ENCODE measurements at places on chromosomes 3 and 15.

DNA sequence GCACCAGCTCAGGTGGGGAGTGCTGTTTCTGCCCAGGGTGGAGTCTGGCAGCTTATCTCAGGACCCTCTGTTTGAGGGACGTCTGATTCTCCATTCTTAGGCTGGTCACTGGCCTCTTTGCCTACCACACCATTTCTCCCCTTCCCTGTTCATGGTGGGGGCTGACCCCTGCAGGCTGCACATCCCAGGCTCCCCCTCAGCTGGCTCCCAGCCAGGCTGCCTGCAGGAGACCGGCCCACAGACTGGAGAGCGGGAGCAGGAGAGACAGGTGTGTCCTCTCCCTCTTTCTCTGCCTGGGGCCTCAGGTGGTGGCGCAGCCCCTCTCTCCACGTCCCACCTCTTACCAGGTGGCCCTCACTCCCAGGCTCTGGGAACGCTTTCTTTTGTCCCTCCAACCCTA is 60.8 kb downstream of the RAB11A start:
- DNase-seq: no peak

DNA sequence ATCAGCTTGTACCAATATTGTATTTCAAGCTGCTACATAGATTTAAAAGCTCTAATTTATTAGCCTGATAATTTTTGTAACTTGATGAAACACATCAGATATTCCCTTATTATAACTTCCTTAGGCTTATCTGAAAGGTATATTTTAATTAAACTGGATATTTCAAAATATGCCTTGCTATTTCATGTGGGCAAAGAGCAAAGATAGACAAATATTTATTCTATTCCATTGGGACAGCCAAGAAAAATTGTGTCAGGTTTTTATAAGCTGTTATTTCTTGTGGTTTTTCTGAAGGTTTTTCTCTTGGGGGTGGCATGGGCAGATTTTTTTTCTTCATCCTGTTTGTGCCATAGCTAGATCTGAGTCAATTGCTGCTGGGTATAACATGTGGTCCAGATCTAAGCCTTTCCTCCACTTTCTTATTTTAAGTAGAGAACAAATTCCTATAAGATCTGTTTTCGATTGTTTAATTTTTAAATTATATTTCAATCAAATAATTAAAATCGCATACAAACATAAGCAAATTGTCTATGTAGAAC is 249.5 kb downstream of the NAALADL2 start:
- no peak for DNase-seq

DNA sequence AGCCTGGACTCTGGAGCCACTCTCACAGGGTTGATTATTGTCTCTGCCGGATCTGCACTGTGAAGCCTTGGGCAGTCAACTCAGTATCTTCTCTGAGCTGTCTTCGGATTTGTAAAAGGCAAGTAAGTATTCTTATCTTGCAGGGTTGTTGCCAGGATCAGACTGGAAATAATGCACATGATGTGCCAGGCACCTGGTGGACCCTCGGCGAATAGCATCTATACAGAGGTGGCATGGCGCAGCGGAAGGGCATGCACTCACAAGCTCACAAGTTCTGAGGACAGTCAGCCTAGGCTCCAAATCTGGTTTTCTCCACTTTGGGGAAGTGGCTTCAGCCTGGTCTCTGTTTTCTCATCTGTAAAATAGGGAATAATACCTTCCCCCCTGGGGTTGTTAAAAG is 113.9 kb downstream of the SRGAP3 start:
- no peak for DNase-seq

DNA sequence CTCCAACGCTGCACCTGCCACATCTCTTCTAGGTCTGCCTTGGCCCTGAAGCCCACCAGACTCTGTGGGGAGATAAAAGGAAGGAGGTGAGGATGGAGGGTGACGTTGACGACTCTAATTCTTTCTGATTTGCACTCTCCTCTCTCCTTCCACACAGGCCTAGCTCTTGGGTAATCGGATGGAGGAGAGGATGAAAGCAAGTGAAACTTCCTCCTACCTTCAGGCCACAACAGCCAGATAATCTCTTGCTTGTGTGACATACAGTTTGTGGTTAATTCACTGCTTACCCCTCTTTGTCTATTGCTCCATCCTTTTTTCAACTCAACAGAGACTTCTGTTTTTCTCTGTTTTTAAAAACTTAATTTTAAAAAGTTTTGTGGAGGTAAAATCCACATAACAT is 208.1 kb downstream of the SV2B start:
- peak; percentile 52 for DNase-seq

GRCh38 chr15:96049323-96049722 is 281.2 kb upstream of the NR2F2 start:
- DNase-seq: no peak

DNA sequence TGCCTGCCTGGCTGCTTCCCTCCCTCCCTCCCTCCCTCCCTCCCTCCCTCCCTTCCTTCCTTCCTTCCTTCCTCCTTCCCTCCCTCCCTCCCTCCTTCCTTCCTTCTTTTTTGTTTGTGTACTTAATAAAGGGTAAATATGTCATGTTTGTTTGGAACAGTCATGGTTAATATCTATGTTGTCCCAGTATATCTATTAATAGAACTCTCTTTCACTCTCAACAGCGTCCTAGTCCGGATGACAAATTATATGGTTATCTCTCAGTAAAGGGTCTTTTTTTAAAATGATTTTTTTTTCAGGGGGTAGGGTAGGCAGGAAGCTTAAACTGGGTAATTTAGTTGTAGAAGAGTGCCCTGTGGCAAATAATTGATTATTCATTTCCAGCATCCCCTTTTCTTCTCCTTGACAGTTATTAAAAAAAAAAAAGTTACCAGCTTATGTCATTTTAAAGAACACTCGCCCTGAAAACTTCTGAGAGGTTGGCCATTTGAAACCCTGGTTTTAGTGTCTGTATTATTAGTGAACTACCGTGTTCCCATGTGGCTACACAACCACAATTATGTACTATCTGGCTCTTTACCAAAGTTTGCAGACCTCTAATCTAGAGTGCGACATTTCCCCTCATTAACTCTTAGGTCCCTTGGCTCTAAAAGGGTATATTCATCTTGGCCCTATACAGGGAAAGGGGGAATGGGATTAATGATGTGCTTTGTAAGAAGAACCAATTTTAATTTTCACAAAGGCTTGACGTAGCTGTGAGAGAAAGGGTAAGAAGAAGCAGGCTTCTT is 13.7 kb downstream of the TAGLN3 start:
- no peak for DNase-seq

DNA sequence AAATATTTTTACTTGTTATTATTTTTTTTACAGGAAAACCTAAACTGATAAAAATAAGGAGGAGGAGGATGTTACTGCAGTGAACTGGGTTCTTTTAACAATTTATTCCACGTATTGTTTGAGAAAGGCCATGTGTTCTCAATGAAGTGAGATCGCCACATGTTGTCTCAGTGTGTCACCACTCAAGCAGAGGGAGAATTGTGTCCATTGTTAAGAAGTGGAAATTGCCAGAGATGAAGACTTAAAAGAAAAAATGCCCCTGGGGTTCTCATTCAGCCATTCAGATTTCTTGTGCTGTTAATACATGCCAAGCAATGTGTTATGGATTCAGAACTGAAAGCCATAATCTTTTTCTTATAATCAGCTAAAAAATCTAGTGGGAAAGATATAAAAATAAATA is 297.1 kb downstream of the NSUN3 start:
- no peak for DNase-seq

GRCh38 chr15:70589728-70590127 is 173.6 kb downstream of the UACA start:
- no peak for DNase-seq

DNA sequence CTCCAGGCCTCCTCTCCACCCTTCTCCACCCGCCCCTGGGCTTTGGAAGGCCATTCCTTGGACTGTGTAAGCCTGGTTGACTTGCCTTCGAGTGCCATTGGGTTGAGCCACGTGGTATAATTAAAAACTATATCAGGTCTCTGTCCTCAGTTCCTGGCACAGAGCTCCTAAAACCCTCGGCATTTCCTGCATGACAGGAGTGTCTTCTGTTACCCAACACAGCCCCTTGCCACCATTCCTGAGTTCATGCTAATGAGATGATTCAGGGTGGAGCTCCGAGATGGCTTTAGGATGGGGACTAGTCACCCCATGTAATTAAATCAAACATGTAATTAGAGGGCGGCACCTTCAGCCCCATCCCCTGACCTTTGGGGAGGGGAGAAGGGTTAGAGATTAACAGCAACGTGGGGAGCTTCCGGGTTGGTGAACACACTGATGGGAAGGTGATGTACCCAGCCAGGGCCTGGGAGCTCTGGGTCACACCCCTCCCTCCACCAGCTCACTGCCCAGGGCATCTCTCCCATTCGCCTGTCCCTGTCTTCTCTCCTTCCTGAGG is 256.4 kb downstream of the FAM43A start:
- DNase-seq: no peak

DNA sequence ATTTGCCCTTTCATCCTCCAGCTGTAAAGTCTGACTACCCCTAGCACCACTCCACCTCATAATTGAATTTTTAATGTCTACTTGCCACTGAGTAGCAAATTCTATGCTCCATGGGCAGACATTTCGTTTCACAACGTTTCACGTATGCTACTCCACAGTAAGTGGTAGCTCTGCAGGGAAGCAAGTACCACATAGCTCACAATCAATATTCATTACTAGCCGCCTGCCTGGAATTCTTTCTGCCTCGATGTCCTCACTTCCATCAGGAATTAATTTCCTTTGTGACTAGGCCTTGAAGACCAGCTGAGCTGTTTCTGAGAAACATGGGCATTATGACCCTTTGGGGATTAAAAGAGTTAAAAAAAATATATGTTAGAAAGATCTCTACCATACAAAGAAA is 15.3 kb downstream of the NPTN start:
- DNase-seq: no peak

- no peak for DNase-seq
Observed at GRCh38 chr3:104519468-104520227, 847.1 kb upstream of the ALCAM start.

GRCh38 chr3:86978111-86978551 is 12.8 kb downstream of the VGLL3 start:
- no peak for DNase-seq

GRCh38 chr3:145767909-145768308 is 393.1 kb downstream of the PLOD2 start:
- DNase-seq: no peak

DNA sequence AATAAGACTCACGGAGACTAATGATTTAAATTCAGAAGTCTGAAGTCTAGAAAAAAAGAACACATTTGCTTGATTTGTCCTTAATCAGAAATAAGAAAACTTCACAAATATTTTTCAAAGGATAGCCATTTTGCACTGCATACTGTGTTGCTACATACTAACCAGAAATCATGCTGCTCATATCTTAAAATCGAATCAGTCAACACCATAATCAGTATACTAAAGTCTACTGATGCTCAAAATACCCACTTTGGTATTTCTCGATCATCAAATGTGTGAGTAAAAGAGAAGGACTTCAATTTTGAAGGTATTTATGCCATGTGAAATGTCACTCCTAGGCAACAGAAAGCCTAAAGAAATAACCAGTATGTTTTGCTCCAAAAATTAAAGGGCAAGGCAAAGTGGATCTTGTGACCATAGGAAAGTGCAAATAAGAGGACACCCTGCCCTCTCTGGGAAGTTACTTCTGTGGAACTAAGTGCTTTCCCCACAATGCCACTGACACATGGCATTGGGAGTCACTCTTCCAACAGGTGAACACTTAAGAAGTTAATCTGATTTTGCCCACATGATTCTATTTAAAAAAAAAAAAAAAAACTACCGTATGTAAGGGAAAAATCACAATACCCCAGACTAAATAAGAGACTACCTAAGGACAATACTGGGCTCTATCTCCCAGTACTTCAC is 2.7 kb downstream of the LRIG1 start:
- DNase-seq: no peak

GRCh38 chr3:167198949-167199600 is 181.0 kb downstream of the ZBBX start:
- DNase-seq: no peak

GRCh38 chr3:38454178-38454883 is 641 bp downstream of the ACVR2B start:
- DNase-seq: peak; percentile 35

DNA sequence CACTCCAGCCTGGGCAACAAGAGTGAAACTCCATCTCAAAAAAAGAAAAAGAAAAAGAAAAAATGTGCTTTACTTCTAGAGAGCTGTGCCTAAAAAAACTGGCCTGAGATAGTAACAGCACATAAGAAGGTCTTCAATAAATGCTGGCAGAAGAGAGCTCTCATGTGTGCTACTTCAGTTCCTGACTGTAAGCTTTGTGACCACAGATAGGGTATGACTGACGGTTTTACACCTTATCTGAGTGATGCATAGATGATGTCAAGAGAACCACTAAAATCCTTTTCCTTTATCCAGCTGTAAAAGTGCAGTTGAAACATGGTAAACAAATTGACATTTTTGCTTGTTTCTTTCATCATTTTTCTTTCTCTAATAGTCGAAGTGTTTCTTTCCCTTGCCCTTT is 127.9 kb downstream of the C3orf70 start:
- DNase-seq: no peak

- no peak for DNase-seq
Observed at GRCh38 chr3:54659347-54659746, 268.5 kb downstream of the LRTM1 start.

DNA sequence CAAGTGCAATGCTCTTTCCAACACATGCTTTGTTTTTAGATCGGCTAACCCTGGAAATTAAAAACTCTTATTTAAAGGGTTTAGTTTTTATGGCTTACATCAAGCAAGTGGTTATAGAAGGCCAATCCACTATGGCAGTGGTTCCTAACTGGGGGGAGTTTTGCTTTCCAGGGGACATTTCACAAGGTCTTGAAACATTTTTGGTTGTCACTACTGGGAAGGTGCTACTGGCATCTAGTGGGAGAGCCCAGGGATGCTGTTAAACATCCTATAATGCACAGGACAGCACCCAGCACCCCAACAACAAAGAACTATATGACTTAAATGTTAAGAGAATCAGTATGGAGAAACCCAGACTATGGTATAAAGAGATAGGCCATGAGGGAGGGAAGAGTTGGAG is 439.0 kb downstream of the NTRK3 start:
- DNase-seq: no peak

- DNase-seq: no peak
Observed at GRCh38 chr3:189300345-189300744, 128.6 kb downstream of the TPRG1 start.

DNA sequence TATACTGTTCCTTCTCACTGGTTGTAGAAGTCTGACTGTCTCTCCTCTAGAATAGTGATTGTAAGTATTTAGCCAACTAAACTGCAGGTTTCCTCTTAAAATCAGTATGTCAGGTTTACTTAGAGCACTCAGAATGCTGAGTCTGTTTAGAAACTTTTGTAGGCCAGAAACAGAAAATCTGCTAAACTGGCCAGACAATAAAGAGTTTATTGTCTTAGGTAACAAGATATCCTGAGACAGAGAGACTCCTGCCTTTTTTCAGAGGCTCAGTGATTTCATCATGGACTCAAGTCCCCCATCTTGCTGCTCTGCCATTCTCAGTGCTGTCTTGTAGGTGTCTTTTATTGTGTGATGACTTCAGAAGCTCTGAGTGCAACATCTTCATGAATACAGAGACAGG is 279.0 kb downstream of the MFSD1 start:
- DNase-seq: no peak

- no peak for DNase-seq
Observed at GRCh38 chr15:78681281-78682003, 40.4 kb upstream of the CHRNB4 start.

Data from activated CD8-positive, alpha-beta T cell treated with anti-CD3 and anti-CD28 coated beads, Interleukin-2, amount 10 ng/mL, durations not matched to agents 7 days and 5 days (primary cell).